ENCODE measurements at places on chromosomes 6 and 20. TPM values are rescaled to one million over a fixed set of nuclear protein-coding genes. Genes with fewer than 3 reads are reported as not detected.

DNA sequence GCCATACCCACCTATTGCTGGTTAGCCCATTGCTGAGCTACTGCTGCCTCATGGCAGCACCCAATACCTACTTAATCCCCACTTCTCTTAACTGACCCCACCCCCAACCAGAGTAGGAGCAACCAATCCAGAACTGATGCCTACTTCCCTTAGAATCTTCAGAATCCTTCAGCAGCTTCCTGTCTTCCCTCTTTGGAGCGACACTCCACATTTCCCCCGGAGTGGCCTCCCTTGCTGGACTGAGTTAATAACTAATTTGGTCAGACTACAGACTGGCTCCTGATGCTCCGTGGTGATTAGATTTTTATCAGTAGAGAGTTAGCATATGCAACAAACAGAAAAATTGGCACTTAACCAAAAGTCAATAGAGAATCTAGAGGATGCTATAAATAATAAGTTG lies 51.2 kb upstream of the UBR2 start:
- DNase-seq = no peak

DNA sequence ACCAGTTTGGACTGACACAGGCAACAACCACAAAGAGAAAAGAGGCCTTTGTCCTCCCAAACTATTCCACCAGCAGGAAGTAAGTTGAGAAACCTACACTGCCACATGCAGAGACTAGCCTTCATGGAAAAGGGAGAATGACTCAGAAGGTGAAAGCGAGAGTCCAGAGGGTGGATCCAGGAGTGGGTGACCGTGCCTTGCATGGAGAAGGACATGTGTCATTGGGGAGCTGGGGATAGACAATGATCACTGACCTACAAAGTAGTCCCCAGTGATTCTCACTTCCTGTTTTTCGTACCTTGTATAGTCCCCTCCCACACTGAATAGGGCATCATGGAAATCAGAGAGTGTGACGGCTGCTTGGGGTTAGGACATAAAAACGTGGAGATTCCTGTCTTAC lies 91.9 kb downstream of the MYLK4 start:
- DNase-seq = no peak

GRCh38 chr6:44576132-44576631 lies 188.7 kb downstream of the CDC5L start:
- DNase-seq = no peak

- DNase-seq = no peak
Measured at GRCh38 chr6:132789396-132789776, 9.1 kb downstream of the SLC18B1 start.

GRCh38 chr6:106273087-106273486 lies 52.5 kb downstream of the ATG5 start:
- no peak for DNase-seq

- no peak for DNase-seq
Measured at GRCh38 chr6:33846226-33846625, 42.4 kb upstream of the MLN start.

DNA sequence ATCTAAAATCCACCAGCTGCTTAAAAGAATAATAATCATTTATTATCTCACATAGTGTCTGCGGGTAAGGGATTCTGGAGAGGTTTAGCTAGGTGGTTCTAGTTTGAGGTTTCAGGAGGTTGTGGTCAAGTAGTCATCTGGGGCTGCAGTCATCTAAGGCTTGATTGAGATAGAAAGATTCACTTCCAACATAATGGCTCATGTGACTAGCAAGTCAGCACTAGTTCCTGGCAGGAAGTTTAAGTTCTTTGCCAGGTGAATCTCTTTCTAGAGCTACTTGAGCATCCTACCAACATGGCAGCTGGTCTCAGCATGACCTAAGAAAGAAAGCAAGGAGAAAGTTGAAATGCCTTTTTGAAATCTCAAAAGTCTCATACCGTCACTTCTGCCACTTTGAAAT lies 128.8 kb downstream of the EDN1 start:
- DNase-seq = no peak

DNA sequence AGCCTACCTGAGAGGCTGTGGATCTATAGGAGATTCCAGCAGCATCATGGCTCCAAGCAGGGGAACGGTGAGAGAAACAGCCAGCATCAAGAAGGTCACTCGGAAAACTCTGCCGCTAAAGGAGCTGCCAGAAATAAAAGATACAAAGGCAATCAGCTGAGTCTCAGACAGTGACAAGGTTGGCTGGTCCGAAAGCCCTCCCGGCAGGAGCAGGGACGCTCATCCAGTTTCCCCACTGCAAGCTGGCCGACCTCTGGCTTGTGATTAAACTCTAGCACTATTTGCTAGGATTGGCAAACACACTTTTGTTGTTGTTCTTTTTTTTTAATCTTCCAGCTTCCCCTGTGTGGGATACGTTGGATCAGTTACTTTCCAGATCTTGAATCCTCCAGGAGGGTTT lies 8.7 kb downstream of the APMAP start:
- peak; percentile 37 for DNase-seq

The CPNE5 gene
- 2.1 TPM for total RNA-seq

- no peak for DNase-seq
Measured at GRCh38 chr6:160356074-160356744, 8.0 kb downstream of the SLC22A3 start.

The SYCP2L gene
- 1.1 TPM for total RNA-seq

DNA sequence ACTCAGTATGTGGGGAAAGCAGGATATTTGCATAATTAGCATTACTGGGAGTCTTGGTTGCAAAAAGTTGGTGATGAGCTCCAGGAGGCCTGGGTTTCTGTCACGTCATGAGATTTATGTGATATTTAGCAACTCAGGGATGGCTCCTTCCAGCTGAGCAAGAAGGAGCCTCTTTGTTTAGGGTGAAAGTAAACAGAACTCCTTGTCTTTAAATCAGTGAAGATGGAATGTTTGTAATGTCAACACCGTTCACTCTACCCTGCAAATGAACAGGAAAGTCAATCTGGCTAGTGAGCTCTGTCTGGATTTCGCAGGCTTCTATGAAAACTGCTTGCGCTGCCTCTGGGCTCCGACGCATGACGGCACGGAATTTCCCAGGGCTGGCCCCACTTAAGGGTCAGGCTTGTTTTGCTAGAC lies 86.9 kb downstream of the PXDC1 start:
- no peak for DNase-seq

The ZGPAT gene
- 22.5 TPM for total RNA-seq

- DNase-seq = no peak
Measured at GRCh38 chr6:168299541-168300511, 19.8 kb downstream of the DACT2 start.

DNA sequence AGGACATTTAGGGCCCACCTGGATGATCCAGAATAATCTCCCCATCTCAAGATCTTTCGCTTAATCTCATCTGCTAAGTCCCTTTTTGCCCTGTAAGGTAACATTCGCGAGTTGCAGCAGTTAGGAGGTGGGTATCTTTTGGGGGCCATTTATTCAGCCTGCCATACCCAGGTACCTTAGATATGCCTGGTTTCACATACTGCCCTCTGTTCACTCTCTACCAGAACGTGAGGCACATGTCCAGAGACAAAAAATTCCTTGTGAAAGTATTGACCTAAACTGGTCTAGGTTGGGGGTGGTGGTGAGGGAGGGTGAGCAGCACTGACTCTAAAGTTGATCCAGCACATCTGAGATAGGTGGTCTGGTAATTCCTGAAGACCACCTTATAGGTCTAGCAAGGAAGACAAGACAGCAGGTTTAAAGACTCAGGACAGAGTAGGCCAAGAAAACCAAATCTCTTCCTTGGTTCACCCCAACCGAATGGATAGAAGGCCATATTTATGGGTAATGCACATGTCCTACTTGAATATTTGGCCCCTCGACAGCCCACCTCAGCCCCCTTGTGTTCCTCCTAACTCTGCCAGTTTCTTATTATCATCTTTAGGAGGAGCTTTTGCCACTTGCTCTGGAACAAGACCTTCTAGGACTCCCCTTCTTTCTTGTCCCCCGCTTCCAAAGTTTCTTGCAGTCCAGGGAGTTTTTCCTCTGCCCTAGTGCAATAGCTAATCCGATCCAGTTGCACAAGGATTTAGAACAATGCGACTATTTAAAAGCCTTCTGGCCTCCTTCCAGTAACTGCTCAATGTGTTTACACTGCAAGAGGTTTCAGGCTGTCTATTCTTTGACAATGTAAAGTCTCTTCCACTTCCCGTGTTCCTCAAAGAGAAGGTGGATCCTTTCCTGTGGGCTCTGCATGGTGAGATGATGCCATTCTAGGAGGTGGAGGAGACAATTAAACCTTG lies 213.0 kb upstream of the LAMP5 start:
- no peak for DNase-seq

- no peak for DNase-seq
Measured at GRCh38 chr6:18302561-18303439, 38.5 kb upstream of the DEK start.

The HLA-DQA1 gene
- 6.6 TPM for total RNA-seq

- DNase-seq = peak; percentile 60
Measured at GRCh38 chr20:23145281-23145700, 59.2 kb upstream of the CD93 start.

DNA sequence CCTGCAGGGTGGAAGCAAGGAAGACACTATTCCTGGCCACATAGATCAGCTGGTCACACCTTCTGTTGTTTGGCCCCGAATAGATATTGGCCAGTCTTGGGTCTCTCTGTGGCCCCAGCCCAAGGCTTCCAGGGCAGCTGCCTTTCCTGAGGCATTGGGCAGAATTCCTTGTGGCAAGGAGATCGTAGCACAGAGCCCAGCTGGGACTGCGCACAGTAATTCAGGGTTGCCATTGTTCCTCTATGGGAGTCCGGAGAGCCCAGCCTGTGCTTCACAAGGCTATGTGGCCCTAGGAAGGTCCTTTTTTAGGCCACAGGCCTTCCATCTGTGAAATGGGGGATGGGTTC lies 6.9 kb downstream of the SGK2 start:
- no peak for DNase-seq

GRCh38 chr6:137736911-137737310 lies 130.1 kb upstream of the TNFAIP3 start:
- no peak for DNase-seq

The KCNK15 gene
- 1.4 TPM for total RNA-seq

- no peak for DNase-seq
Measured at GRCh38 chr6:110322151-110322873, 35.8 kb downstream of the METTL24 start.

GRCh38 chr20:24633521-24633920 lies 164.1 kb downstream of the SYNDIG1 start:
- no peak for DNase-seq

DNA sequence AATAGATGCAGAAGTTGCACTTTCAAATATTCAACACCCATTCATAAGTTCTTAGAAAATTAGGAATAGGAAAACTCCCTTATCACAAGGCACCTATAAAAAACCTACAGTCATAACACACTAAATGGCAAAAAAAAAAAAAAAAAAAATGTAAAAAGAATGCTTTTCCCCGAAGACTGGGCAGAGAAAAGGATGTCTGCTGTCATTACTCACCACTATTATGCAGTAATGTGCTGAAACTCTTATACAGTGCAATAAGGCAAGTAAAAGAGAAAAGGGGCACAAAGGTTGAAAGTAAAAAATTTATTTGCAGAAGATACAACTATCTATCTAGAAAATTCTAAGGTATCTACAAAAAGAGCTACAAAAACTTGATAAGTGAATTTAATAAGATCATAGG lies 607.8 kb upstream of the ARID1B start:
- DNase-seq = no peak

- DNase-seq = no peak
Measured at GRCh38 chr20:57114290-57115005, 152.0 kb downstream of the BMP7 start.

- no peak for DNase-seq
Measured at GRCh38 chr6:150409576-150410066, 40.8 kb downstream of the IYD start.

DNA sequence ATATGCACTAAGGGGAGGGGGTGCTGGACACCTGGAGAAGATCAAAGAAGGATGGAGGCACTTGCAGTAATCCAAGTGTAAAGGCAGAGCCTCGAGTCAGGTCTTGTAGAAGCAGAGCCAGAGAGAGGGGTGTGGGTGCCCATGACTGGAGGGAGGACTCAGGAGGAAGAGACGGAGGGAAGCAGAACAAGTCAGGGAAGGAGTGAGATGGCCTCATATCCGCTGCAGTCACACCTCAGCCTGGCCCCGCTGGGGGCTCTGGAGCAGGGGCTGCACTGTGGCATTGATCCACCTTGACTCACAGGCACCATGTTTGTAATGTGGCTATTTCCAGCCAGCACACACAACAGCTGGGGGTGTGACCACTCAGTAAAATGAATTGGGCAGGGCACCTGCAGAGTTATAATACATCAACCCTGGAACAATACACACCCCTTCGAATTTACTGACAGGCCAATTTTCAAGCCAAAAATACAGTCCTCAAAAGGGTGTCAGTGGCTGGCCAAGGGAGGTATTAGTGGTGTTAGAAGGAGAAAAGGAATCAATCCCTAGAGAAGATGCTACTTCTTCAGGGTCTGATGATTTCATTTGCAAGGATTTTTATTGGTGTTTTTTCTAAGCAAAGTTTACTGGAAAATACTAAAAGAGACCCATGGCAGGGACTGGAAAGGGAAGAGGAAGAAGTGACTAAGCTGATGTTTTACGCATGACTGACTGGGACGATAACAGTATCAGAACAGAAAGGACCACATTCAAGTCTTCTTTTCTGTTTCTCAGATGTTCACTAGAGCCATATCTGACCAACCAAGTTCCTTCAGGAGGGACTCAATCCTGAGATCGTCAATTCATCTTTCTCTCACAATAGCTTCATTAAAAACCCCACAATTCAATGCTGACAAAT lies 18.9 kb upstream of the NXT1 start:
- peak; percentile 37 for DNase-seq

The STMND1 gene
- not detected for total RNA-seq

GRCh38 chr6:105459864-105460263 lies 57.0 kb upstream of the PREP start:
- DNase-seq = no peak

The ZNF334 gene
- total RNA-seq = 6.6 TPM

The LRFN2 gene
- not detected for total RNA-seq

GRCh38 chr20:3227936-3228749 lies 10.8 kb downstream of the SLC4A11 start:
- DNase-seq = no peak

GRCh38 chr20:1975291-1975690 lies 18.6 kb downstream of the PDYN start:
- no peak for DNase-seq

DNA sequence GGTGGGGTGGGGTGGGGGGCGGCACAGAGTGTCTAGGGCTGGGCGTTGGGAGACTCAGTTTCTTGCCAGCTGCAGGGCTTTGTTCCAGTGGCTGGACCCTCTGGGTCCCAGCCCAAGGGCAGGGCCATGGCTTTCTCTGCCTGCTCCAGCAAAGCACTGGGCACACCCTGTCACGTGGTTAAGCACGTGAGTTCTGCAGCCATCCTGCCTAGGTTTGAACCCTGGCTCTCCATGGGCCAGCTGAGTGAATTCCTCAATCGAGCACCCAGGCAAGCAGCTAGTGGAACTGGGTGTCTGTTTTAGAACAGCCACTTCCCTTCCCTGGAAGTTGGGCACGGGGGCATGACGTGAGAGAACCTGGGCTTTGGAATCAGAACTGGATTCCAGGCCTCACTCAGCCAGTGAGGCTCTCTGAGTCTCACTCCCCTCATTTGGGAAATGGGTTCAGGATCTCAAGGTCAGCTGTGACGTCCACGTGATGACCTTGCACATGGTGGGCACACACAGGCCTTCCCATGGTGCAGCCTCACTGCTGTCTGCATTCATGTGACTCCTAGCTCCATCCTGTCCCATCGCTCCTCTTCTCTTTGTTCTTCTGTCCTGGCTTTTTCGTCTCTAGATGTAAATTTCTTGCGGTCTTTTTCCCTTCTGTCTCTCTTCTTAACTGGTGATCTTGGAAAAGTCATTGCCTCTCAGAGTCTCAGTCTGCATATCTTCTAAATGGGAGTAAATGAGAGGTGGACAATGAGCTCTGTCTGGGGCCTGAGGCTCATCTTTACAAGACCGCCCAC lies 45.9 kb downstream of the NOL4L start:
- no peak for DNase-seq
